ENCODE measurements at places on chromosomes 16 and 17. TPM values are rescaled to one million over a fixed set of nuclear protein-coding genes. Genes with fewer than 3 reads are reported as not detected.

Gene ZFP90
- total RNA-seq = 23.9 TPM

- DNase-seq = no peak
These were observed 14.0 kb downstream of the HERPUD1 start for GRCh38 chr16:56945847-56946527.

GRCh38 chr17:74610108-74610507, 13.4 kb downstream of the CD300E start:
- DNase-seq = no peak

Gene ORC6
- 3.5 TPM for total RNA-seq

Gene PRSS27
- total RNA-seq = 1.3 TPM

- peak; percentile 96 for DNase-seq
These were observed 41.1 kb upstream of the TANGO6 start for GRCh38 chr16:68802190-68802589.

Gene CCT6B
- total RNA-seq = 12.0 TPM

Gene ABAT
- 8.3 TPM for total RNA-seq

DNA sequence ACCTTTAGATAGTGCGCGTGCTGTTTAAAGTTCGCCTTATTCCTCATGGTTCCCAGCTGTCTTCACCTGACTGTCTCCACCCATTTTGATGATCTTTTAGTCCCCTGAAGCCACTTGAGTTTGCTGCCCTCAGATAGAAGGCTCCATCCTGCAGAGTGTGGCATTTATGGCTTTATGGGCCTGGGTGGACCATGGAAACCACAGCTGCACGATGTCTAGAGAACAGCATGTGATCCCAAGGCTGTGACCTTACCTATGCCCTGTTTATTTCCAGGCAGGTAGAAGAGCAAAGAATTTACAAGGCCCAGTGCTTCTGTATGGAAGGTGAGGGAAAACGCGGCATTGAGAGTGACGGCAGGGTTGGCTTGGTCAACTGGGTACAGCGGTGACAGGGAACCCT, 356.9 kb downstream of the SLC39A11 start:
- DNase-seq = no peak

DNA sequence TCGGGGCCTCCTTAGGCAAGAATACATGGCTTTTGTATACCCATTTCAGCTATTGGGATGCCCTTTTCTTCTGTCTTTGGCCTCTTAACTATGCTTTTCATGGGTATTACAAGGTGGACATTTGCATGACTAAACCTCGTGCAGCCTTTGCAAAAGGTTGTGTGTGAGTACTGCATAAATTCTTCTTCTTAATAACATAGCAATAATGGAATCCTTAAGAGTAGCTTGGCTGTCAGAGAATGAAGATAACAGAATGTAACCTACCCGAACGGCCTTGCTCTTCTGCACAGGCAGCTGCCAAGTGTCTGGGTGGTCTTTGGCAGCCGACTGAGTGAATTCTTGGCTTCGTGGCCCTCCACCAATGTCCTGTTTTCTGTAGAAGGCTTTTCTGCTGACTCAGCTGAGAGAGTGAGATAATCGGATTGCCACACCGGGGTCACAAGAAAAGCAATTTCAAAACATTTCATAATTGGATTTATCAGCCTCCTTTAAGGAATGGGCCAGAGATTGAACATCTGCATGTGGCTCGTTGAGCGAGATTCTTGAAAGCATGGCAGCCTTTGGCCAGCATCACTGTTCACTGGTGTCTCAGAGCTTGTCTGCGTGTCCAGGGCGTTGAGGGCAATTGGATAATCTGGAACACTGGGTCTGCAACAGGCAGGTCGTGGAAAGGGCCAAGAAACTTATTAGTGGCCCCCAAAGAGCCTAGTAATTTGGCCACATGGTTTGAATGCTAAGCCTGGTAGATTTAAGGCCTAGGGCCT, 13.4 kb downstream of the IRF8 start:
- peak; percentile 96 for DNase-seq

Gene SIRT7
- total RNA-seq = 18.1 TPM

DNA sequence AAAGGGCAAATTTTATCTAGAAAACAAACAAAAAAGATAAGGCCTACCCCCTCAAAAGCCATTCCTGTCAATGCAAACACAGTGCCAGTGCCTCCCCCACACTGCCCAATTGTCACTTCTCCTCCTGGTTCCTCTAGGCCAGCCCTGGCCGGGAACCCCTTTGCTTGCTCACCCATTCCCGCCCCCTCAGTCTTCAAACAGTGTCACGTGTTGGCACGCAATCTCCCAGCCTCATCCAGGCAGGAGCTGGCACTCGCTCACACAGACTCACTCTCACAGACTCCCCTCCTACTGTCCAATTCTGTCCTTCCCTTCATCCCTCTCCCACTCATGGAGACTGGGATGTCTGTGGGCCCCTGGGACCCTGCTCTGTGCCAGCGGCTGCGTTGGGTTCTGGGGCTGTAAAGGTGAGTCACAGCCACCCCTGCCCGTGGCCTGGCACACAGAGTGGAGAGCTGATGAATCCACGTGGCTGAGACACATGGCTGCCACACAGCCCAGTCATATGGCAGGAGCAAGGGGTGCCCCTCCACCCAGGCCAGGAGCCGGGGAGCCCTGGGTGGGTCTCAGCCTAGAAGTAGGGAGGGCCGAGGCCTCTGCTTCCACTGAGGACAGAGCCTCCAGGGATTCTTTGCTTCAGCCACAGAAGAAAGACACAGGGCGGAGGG, 54.8 kb downstream of the VAC14 start:
- peak; percentile 92 for DNase-seq

Gene IQCK
- total RNA-seq = 22.3 TPM

DNA sequence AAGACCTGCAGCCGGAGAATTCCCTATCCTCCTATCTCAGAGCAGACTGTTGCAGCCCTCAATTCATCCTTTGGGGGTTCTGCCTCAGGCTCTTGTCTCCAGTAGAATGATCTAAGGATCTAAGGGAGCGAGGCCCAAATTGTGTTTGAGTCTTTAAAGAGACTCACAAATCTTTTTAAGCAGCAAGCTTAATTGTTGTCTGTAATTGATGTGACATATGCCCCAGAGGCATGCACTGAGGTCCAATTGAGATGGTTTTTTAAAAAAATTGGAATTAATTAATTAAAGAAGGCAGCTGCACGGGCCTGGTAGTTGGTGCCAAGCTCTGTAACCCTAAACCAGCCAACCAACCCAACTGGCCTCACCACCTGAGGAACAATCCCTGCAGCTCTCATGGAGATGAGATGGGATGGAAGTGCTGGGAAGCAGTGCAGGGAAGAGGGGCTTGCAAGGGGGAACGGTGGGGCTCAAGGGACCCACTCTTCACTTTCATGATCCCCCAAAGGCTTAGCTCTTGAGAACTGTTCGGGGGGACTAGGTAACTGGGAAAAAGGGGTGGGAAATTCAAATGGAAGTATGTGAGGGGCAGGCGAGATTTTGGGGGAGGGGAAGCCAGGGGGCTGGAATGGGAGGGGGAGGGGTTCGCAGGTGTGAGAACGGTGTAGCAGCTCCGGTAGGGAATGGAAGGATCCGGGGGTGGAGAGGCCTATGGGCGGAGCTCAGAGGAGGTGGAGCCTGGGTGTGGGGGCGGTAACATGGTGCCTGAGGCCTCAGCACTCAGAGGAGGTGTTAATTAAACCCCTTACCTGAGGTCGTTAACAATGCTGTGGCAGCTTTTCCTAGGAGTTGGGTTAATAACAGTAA, 9.2 kb upstream of the ZNF652 start:
- DNase-seq = no peak

GRCh38 chr16:79420493-79420892, 180.0 kb downstream of the MAF start:
- DNase-seq = no peak

Gene ANTKMT
- total RNA-seq = 70.1 TPM

Gene MYH2
- not detected for total RNA-seq

- peak; percentile 92 for DNase-seq
These were observed 24.3 kb downstream of the CDK12 start for GRCh38 chr17:39485555-39485954.

Gene KRT27
- total RNA-seq = not detected

DNA sequence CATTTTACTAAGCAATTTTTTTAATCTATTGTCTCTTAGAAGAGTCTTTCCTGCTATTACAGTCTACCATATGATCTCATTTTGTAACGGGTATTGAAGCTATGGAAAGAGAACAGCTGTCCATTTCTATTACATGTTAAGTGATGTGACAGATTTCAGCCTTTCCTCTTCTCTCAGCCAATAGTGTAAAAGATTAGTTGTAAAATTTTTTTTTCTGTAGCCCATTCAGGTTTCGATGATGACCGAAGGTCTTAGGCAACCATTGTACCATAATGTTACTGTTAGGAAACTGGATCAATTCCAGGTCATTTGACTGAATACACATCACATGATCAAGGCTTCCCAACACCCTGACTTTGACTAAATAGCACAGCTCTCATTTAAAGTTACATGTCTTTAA, 147.6 kb upstream of the HLF start:
- no peak for DNase-seq

DNA sequence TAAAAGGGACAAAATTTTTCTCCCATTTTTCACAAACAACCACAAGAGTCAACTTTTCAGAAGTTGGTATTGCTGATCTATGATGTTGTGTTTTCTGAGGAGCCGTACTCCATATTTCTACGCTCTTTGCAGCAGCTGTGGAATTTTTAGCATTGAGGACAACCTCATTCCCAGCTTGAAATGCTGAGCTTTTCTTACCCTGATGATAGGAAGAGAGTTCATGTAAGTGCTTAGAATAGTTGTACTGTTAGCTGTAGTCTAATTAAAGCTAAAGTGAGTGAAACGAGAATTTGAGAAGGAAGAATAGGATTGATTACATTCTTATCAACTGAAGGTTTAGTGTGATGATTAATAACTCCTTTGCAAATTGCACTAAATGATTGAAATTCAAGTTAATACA, 72.3 kb downstream of the NF1 start:
- no peak for DNase-seq

DNA sequence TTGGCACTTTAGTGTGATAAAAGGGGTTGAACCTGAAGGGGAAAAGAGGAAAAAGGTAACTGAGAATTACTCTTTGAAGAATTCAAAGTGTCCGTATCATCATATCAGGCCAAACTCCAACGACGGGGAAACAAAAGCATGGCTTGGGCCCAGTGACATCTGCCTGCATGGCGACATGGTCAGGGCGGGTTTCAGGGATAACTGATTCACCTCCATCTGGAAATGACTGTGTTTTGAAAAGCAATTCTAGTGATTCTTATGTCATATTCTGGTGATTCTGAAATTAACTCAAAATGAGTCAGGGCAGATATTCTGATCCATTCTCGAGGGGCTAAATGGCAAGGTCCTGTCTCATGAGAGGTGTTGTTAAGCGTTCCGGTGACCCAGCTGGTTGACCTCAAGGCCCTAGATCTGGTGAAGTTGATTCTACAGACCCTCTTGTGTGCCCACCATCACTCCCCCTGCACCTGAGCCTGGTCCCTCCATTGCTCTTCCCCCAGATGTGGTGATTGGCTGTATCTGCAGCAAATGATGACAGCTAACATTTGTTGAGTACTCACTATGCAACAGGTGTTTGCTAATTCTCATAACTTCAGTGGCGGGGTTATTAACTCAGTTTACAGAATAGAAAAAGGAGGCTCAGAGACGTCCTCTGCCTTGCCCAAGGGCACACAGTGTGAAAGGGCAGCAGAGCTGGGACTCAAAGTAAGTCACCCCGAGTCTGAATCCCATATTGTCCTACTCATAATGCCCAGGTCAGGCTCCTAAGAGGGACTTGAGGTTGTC, 251.8 kb downstream of the MAF start:
- no peak for DNase-seq

Measured in fibroblast of the aortic adventitia (primary cell).